ENCODE measurements at places on chromosomes 13 and 19.

DNA sequence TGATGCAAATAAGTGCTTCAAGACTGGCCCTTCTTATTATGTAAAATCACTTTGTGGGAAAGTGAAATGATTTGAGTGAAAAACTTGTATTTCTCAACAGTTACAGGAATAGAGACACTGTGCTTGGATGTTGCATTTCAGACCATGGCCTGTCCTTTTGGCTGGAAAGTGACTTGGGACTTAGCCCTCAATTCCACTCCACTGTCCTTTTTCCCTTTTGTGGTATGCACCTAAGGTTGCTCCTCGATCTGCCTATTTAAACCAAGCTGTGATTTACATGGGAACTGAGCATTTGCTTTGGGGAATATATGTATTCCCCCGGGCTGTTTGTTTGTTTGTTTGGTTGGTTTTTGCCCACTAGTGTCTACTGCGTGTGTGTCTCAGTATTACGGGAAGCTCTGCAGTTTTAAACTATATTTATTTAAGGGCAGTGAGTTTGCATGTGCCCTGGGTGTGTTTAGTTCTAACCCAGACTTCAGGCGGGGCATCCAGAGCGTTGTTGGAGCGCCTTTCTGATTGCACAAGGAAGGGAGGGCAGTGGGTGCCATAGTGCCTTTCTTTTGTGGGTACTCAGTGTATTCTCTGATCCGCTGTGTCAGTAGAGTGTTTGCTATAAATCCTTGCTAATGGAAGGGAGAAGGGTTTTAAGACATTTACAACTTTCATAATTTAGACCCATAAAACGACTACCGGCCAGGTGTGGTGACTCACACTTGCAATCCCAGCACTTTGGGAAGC, 18.2 kb upstream of the RNF113B start:
- DNase-seq = no peak

GRCh38 chr13:66914155-66914554, 316.0 kb downstream of the PCDH9 start:
- DNase-seq = no peak

DNA sequence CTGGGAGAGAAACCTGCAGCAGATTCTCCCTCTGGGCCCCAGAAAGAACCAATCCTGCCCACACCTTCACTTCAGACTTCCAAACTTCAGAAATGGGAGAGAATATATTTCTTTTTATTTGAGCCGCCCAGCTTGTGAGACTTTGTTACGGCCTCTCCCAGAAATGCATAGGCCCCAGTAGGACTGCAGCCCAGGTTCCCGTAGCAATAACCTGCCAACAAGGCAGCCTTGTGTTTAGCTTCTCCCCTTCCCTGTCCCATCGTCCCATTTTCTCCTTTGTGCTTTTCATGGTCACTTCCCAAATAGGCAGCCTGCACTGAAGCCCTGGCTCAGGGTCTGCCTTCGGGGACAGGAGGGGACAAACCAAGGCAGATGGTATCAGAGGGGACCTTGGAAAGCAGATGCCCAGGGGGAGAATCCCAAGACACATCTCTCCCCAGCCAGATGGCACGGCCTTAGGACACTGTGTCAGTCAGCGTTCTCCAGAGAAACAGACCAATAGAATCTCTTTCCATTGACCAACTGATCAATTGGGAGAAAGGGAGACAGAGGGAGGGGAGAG, 3.7 kb upstream of the ARHGEF7 start:
- no peak for DNase-seq

GRCh38 chr19:52351512-52351911, 15.5 kb downstream of the ZNF610 start:
- no peak for DNase-seq

DNA sequence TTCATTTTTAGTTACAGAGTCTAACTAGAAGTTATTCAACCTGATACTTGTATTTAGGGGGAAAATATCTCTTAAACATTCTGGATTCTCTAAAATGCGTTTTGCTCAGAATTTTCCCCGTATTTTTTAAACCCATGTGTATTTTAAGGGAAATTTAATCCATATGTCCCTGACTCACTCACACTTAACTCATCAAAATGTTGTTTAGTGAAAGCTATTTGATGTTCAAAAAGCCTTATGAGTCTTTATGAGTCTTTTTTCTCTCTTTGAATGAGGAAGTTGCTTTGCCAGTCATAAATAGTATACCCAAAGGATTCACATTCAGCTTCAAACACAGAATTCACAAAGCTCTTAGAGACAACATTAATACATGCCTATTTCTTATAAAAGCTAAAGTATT, 16.4 kb downstream of the MAB21L1 start:
- DNase-seq = no peak

GRCh38 chr13:99990126-99990977, 8.8 kb downstream of the ZIC2 start:
- no peak for DNase-seq

- DNase-seq = peak; percentile 64
Observed at GRCh38 chr19:41175801-41176777, 16.9 kb upstream of the CYP2S1 start.

Data from myocyte (in vitro differentiated cells).